ENCODE measurements at places on chromosomes 12 and 14. TPM values are rescaled to one million over a fixed set of nuclear protein-coding genes. Genes with fewer than 3 reads are reported as not detected.

- DNase-seq = no peak
Measured at GRCh38 chr12:56528846-56529245, 7.2 kb downstream of the RBMS2 start.

The KRT85 gene
- total RNA-seq = not detected

DNA sequence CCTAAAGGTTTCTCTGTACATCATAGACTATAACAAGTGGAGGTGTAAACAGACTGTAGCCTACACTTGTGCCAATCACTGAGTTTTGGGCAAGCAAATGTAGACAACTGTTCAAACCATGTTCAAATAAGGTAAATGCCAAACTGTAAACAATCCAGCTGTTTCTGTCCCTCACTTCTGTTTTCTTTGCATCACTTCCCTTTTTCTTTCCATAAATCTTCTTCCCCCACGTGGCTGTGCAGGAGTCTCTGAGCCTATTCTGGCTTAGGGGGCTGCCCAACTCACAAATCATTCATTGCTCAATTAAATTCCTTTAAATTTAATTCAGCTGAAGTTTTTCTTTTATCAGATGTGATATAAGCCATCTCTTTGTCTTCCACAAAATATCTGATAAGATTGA is 65.1 kb upstream of the CPM start:
- DNase-seq = no peak

The NRL gene
- 1.3 TPM for total RNA-seq

The NDRG2 gene
- total RNA-seq = not detected

DNA sequence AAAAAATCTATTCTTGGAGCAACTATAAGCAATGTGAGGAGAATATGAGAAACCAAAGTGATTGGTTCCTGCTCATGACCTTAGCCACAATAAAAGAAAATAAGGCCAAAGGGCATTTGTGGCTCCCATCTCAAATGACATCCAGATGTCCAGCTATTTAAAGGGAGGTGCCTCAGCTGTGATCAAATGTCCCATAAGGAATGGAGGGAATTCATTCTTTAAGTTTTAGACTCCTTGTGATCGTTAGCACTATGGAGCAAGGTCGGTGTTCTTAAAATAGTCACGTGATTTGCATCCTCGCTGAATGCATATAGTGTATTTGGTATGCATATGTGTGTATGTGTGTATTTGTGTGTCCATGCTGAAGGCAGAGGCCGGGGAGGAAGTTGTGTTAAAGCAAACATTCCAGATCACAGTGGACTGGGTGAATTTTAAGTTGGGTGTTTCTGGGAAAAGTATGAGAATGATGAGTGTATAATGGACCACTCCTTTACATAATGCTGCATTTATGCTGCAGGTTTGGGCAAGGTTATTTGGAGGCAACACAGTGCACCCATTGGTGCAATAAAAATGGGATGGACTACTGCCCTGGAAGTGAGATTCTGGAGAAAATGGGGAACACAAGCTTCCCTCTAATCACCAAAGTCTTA is 5.6 kb upstream of the E2F7 start:
- no peak for DNase-seq

DNA sequence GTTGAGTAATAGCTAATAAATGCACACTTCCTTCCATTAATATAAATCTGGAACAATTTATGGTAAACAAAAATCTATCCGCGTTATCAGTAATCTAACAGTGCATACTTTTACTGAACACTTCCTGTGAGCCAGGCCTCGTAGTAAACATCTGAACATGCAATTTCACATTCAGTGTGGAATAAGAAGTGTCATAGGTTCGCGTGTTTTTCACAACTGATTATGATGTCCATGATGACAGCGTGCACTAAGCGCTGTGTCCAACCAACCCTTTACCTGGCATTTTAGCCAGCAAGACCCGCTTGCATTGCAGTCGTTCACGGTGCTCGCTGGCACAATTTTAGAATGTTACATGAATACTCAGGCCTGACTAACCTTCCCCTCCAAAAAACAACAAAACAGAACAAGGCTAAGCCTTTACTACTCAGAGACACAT is 2.1 kb downstream of the PNMA1 start:
- peak; percentile 68 for DNase-seq

DNA sequence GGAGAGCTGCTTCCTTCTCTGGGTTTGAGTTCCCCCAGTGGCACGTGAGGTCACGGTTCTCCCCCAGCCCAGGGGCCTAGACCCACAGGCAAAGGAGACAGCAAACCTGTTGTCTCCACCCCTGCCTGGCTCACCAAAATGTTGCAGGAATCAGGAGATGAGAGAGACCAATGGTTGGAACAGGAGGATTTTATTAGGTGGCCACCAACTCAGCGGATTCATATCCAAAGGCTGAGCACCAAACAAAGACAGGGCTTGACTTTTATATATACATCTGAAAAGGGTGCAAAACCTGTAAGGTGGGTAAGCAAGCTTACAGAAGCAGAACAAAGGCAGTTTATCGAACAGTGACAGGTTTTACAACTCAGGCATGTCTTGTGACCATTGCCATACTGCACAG is 9.2 kb upstream of the ADAM21 start:
- no peak for DNase-seq

The TBX3 gene
- total RNA-seq = 114 TPM

DNA sequence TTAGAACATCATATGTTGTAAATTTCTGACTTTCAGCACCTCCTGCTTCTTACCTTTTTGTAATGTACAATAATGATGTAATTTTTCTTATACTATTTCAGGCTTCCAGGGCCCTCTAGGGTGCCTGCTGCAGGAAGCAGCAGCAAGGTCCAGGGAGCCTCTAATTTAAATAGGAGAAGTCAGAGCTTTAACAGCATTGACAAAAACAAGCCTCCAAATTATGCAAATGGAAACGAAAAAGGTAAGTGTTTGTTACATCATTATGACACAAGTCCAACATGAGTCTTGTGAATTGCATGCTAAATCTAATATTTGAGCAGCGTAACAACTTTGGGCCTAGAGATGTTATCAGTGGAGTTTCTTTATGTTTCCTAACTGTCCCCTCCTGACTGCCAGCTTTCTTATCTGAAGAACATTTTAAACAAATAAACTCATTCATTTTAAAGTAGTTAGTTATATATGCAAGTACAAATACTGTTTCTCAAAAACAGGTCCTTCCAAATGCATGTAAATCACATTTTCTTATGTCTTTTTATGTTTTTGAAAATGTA is 167.6 kb downstream of the NAV3 start:
- no peak for DNase-seq

DNA sequence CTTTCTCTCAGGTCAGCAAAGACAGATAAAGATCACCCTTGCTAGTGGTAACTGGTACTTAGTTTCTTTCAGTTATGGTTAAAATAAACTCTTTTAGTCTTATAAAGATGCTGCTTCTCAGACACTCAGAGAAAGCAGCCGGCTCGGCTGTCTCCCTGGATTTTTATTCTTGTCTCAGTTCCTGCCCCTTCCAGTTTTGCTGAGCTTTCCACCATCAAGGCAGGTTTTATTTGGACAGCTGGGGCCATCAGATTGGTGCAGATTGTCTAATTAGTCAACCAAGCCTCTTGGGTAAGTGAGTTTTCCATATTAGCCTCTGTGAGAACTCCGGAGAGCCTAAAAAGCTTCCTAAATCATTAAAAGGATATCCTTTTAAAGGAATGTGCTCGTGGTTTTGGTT is 130.8 kb upstream of the BMP4 start:
- DNase-seq = peak; percentile 75

- DNase-seq = no peak
Measured at GRCh38 chr14:68949601-68949965, 29.5 kb downstream of the ACTN1 start.

The PTPRB gene
- total RNA-seq = 0.97 TPM

DNA sequence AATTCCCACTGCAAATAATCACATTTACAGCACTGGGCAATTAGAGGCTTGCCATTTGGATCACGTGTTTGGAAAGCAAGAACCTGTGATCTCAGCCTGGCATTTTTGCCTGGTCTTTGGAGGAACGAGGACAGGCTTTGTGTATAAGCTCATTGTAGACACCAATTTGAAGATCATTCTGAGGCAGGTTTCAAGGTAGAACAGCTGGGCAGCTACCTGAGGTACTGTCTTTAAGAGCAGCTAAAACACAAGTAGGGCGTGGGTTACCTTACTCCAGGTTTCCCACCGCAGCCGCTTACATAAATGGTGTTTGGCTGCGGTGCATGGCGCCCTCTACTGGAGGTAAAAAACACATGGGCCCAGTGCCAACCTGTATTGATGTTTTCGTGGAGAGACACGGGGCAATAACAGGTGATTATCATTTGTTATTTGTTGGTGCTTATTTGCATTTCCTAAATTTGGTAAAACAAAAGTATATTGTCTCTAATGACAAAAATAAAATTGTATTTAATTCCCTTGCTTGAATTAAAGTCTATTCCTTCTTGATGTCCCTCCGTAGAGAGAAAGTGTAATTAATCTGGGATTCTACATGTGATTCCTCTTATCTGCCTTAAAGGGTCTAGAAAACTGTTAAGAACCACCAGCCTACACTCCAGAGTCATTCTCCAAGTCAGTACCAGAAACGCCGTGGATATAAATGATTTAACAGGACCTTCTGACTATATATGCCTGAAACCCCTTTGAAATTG is 69.7 kb downstream of the SVOP start:
- peak; percentile 72 for DNase-seq

The NTN4 gene
- 51.9 TPM for total RNA-seq

The RTL1 gene
- not detected for total RNA-seq

DNA sequence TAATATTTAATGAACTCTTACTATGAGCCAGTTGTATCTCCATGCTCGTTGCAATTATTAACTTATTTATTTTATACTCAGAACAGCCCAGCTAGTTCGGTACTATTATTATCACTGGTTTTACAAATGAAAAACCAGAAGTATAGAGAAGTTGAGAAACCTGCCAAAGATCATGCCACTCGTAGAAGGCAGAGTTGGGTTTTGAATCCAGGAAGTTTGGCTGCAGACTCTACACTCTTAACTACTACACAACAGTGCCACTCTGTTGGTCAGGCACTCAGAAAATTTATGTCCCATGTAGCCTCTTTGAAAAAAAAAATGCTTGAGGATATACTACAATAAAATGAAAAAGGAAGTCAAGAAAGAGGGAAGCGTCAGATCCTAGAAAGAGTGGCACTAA is 71.5 kb upstream of the ARID2 start:
- DNase-seq = no peak

The SLC15A5 gene
- not detected for total RNA-seq

DNA sequence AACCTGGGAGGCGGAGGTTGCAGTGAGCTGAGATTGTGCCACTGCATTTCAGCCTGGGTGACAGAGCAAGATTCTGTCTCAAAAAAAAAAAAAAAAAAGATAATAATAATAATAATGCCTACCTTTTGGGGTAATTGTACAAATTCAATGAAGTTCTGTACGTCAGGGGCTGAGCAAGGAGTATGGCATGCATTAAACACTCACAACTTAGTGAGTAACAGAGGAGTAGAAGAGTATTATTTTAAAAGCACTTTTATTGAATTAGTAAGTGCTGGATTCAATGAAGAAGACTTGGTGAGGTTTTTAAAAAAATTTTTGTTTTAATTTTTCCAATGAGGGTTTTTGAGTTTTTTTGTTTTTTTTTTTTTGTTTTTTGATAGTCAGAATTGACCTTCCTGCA is 783.6 kb upstream of the TBX3 start:
- no peak for DNase-seq

GRCh38 chr12:83538361-83538965 is 851.8 kb downstream of the TMTC2 start:
- no peak for DNase-seq

The SLC17A8 gene
- not detected for total RNA-seq

- peak; percentile 37 for DNase-seq
Measured at GRCh38 chr12:27592548-27592947, 68.5 kb downstream of the PPFIBP1 start.

The FAM181A gene
- not detected for total RNA-seq

The RNASE1 gene
- total RNA-seq = not detected

GRCh38 chr12:21849878-21850277 is 75.4 kb upstream of the KCNJ8 start:
- DNase-seq = no peak

- peak; percentile 40 for DNase-seq
Measured at GRCh38 chr12:27571463-27571862, 47.5 kb downstream of the PPFIBP1 start.

- DNase-seq = no peak
Measured at GRCh38 chr14:91867316-91867988, at the start of gene TC2N. TC2N (minus strand) TSS chr14:91867536; CDS start chr14:91813769, 53,767 bp downstream.

The PLEKHG3 gene
- total RNA-seq = 8.7 TPM

The KRT77 gene
- not detected for total RNA-seq

DNA sequence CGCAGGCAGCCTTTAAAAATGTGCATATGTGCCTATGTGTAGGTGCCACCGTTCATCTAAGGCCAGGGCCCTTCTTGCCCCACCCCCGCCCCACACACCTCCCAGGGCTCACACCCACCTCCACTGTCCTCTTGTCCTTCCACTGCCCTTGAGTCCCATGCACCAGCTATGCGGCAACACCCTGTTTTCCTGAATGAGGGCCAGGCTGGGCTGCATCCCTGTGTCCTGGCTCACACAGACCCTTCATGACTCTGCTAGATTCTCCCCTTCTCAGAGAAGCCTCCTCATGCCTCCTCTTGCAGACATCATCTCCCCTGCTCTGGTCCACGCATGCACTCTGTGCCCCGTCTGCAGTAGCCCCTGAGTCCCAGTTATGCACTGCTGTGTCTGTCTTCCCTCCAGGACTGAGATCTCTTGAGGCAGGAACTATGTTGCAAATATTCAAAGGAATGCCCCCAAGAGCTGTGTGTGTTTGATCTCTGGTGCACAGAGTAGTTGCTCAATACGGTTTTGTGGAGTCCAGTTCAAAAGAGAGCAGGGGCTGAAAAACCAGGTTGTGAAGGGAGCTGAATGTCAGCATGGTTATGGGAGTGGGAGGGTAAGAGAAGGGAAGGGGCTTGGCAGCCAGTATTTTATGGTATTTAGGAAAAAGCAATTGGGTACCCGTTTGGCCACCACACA is 47.3 kb upstream of the ESRRB start:
- DNase-seq = no peak

GRCh38 chr12:76863837-76864236 is 15.0 kb downstream of the CSRP2 start:
- DNase-seq = peak; percentile 46

DNA sequence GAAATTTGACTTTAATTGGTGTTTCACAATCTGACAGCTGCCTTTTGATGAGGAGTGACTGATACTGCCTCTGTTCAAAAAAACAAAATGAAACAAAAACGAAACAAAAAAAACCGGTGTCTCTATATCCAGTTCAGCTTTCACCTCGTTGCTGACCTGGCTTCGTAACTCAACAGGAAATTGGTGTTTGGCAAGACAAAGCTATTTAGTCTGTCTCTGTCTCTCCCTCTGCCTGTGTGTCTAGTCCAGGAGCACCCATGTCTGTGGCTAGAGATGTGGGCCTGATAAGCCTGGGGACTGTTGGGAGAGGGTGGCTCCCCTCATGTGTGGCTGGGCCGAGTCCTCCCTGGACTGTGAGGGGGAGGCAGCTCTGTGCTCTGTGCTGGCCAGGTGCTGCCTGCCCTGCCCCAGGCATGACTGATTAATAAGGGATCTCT is 11.3 kb downstream of the CACNA1C start:
- peak; percentile 63 for DNase-seq

The TGM1 gene
- total RNA-seq = 2.2 TPM

DNA sequence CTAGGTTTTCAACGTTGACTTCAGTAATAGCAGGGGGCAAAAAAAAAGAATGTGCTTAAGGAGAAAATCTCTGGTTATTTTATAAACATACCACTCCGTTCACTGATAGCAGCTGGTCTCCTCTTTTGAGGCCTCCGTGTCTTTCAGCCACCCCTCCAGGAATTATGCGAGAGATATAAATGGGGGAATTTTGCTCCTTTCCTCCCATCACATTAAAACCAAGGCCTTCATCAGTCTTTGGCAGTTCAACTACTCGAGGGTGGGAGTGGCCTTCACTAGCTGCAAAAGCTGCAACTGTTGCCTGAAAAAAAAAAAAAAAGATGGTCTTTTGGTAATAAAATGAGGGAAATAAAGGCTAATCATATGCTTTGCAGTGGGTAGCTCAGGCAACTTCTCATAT is 92.1 kb downstream of the LIN7A start:
- DNase-seq = no peak

The MNAT1 gene
- 59.3 TPM for total RNA-seq
